ENCODE measurements at places on chromosomes 6 and 20.

GRCh38 chr6:125191916-125192609 is 38.5 kb downstream of the TPD52L1 start:
- peak; percentile 76 for DNase-seq

GRCh38 chr20:50848846-50849673 is 54.2 kb downstream of the BCAS4 start:
- DNase-seq = no peak

GRCh38 chr6:42292004-42292740 is 74.5 kb upstream of the MRPS10 start:
- no peak for DNase-seq

GRCh38 chr20:10217721-10218410 is 764 bp upstream of the SNAP25 start:
- no peak for DNase-seq

GRCh38 chr6:80376411-80376810 is 269.9 kb downstream of the BCKDHB start:
- DNase-seq = no peak

DNA sequence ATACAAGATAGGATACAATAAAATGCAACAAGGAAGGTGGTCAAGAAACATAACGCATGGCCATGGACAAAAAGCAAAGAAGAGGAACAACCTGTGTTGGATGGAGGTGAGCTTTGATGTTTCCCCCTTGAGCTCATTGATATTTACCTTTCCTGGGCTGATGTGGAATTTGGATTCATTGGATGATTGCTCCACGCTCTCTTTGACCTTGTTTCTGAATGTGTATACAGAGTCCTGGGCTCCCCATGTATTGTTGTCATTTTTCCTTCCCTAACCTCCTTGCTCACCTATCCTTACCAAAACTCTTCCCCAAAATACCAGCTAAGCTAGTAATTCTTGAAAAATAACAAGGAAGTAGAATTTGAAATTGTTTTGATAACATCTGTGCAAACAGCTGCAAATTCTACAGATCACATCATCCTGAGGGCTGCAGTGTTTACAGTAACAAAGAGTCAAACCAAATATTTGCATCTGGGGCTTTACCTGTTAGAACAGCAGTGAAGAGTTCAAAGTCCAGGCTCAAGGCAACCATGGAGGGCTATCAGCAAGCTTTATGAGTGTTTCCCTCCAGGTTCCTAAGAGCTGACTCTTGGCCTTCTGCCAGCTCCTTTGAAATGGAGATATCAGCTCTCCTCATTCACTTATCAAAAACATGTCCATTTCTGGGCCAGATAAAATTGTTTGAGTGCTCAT is 214.3 kb upstream of the MARCKS start:
- DNase-seq = peak; percentile 57

GRCh38 chr20:59822291-59823029 is 111.0 kb downstream of the SYCP2 start:
- no peak for DNase-seq

- DNase-seq = no peak
Measured at GRCh38 chr20:61853073-61854005, 212.3 kb downstream of the TAF4 start.

GRCh38 chr6:5471044-5471443 is 209.7 kb downstream of the FARS2 start:
- peak; percentile 56 for DNase-seq

DNA sequence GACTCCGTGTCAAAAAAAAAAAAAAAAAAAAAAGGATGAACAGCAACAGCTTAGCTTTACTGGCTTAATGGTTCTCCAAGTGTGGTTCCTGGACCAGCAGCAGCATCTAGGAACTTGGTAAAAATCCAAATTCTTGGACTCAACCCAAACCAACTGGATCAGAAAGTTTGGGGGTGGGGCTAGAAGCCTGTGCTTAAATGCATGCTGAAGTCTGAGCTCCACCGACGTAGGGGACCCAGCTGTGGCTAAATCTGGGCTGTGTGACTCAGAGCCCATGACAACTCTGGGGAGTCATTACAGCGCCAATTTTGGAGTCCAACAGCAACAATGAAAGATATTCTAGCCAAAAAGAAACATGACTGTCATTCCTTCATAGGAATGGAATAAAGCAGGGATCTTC is 13.6 kb upstream of the CHD6 start:
- DNase-seq = no peak

All from HAP-1 (cell line).